ENCODE measurements at places on chromosomes 2 and 18. TPM values are rescaled to one million over a fixed set of nuclear protein-coding genes. Genes with fewer than 3 reads are reported as not detected.

SLC5A7 gene
- total RNA-seq, result not detected

SAG gene
- 0.32 TPM for total RNA-seq

TPO gene
- total RNA-seq, result not detected

ATF2 gene
- 57.0 TPM for total RNA-seq

DOCK10 gene
- total RNA-seq, result 144 TPM

LONRF2 gene
- 0.32 TPM for total RNA-seq

MC2R gene
- not detected for total RNA-seq

SIX3 gene
- not detected for total RNA-seq

AOX1 gene
- total RNA-seq, result not detected

G6PC2 gene
- not detected for total RNA-seq

GULP1 gene
- not detected for total RNA-seq

ARMC9 gene
- total RNA-seq, result 3.8 TPM

TTL gene
- 49.0 TPM for total RNA-seq

MARCHF4 gene
- not detected for total RNA-seq

TCF23 gene
- not detected for total RNA-seq

OLA1 gene
- 132 TPM for total RNA-seq

Measured in activated T-helper 1 cell treated with anti-CD3 and anti-CD28 coated beads, Interleukin-12 subunit alpha, Interleukin-12 subunit beta, Interleukin-2, Interleukin-4 antibody, amounts not matched to agents 30 ng/mL and 10 ng/mL and 1 ng/mL, durations not matched to agents 14 hours and 24 hours and 36 hours (primary cell).